ENCODE measurements at places on chromosomes 12 and 14.
A peak's percentile ranks its signal among the peaks of the same experiment; 100 is the strongest.

DNA sequence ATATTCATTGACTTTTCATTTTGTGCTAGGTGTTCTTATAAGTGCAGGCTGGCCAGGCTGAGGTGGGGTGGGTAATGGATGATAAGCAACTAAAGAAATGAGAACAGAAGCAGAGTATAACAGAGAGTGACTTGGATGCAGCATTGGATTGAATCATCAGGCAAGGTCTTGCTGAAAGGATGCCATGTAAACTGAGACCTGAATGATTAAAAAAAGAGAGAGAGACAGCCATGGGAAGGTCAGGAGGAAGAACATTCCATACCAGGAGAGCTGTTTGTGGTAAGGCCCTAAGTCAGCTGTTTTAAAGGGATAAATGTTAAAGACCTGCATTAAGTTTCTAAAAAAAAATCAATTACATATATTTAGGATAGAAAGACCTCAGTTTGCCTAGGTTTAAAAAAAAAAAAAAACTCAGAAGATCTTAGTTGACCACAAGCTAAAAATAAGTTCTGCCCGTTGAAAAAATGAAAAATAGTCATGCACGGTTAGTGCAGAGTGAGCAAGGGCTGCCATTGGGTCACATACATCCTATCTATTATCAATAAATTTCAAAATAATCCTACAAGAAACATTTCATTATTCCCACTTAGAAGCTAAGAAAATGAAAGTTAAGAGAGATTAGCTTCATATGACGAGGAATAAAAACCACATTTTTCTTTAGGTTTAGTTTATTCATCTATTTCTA is 37.2 kb downstream of the IFNG start:
- no peak for DNase-seq

GRCh38 chr12:111313833-111314259 is 55.0 kb downstream of the PHETA1 start:
- DNase-seq, result peak; percentile 66

DNA sequence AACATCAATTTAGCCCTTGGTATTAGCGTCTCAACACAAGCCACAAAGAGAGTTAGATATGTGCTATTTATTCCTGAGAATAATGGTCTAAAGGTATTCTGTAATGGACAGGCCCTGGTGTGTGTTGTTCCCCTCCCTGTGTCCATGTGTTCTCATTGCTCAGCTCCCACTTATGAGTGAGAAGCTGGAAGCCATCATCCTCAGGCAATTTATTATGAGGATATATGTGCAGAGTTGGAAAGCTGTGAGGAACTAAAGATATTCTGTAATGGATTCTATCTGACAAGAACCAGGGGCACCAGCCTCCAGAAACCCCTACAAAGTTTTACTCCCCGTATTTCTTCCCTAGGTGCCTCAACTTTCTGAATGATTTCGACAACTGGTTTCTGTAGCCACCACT is 210.8 kb downstream of the GRIN2B start:
- DNase-seq, result no peak

- no peak for DNase-seq
These were observed 332.6 kb downstream of the SLC16A7 start for GRCh38 chr12:59928416-59928815.

DNA sequence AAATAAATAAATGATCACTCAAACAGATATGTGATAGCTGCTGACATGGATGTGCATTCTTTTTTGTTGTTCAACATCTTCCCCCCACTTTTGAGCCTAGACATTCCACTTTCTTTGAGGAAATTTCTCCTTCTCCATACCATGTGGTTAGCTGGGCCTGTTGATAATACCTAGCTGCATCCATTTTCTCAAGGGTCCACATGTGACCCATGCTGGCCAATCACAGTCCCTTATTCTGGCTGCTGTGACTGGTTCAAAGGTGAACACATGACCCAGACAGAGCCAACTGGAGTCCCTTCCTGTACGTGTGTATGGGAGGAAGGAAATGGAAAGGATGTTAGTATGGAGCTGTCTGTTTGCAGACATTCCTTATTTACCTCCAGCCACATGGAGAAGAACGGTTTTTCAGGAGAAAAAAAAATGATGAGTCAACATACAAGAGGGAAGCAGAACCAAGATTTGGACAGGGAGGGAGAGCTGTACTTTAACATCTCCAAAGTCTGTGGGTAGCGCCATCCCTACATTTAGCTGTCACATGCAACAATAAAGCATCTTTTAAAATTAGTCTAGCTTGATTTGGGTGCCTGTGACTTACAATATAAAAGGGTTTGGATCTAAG is 391.7 kb upstream of the TBX3 start:
- DNase-seq, result no peak

DNA sequence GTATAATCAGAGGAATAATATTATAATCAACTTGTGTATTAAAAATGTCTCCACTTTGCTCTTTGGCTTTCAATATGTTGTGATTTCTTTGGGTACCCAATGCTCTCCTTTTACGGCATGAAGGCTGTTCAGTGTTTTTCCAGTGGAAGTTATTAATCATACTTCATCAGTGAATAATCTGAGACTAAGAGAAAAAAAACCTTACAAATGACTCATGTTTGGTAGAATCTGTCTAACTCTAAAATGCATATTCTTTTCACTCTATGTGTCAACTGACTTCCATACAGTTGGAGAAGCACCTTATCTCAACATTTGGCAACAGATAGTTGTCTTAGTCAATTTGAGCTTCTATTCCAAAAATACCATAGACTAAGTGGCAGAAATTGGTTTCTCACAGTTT is 82.2 kb downstream of the PTPRO start:
- no peak for DNase-seq

DNA sequence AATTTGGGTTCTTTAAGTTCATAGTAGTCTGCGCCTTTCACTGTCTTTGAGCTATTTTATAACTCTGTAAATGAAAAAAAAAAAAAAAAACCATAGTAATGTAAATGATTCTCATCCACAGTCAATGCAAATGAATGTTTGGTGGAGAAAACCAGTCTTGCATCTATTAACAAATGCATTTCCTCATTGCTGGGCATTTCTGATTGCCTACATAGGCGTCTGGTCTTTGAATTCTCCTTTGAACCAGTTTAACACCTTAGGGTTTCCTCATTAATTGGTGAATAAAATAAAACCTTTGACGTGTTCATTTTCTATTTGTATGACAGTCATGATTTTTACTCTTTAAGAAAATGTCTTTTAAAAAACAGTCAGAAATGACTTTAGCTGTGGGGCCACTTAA is 114.8 kb downstream of the C12orf75 start:
- no peak for DNase-seq

GRCh38 chr14:68663385-68664076 is 129.3 kb downstream of the ZFP36L1 start:
- peak; percentile 87 for DNase-seq

DNA sequence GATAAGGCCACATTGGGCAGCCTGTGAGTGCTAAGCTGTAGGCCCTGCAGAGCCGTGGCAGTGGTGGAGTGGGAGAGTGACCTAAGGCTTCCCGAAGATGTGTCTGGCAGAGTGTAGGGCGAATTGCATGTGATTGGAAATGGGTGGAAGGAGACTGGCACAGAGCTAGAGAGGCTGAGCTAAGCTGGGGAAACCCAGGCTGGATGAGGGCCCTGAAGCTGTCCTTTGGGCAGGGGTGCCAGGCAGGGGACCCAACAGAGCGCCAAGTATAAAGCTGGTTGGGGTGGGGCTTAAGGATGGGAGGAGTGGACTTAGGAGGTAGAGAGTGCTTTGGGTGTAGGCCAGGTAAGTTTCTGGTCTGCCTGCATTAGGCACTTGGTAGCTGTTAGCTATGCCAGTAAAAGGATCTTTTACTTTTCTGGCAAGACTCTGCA is 47.9 kb downstream of the WDR20 start:
- DNase-seq, result no peak

GRCh38 chr14:60171690-60172089 is 6.5 kb upstream of the DHRS7 start:
- DNase-seq, result no peak

GRCh38 chr14:30385925-30386324 is 173.0 kb upstream of the G2E3 start:
- no peak for DNase-seq

DNA sequence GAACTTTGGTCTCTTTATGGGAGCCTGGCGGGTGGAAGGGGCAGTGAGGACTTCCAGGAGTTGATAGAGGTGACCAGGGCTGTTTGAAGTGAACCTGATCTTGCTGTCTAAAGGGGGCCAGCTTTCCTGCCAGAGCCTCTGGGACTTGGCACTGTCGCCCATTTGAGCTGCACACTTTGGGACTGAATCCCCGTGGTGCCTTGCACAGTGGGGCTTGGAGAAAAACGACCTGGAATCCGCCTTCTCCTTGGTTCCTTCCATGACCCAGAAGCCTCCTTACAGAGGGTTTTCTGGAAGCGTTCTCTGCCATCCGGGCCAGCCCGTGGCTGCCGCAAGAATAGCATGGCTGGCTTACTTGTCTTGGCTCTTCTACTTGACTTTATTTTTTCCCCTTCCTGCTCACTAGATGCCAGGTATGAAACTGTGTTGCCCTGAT is 2.0 kb downstream of the RFLNA start:
- DNase-seq, result no peak

GRCh38 chr12:8449355-8449859 is 6.4 kb upstream of the CLEC6A start:
- no peak for DNase-seq

- DNase-seq, result no peak
These were observed 51.2 kb upstream of the RTRAF start for GRCh38 chr14:51938137-51938536.

DNA sequence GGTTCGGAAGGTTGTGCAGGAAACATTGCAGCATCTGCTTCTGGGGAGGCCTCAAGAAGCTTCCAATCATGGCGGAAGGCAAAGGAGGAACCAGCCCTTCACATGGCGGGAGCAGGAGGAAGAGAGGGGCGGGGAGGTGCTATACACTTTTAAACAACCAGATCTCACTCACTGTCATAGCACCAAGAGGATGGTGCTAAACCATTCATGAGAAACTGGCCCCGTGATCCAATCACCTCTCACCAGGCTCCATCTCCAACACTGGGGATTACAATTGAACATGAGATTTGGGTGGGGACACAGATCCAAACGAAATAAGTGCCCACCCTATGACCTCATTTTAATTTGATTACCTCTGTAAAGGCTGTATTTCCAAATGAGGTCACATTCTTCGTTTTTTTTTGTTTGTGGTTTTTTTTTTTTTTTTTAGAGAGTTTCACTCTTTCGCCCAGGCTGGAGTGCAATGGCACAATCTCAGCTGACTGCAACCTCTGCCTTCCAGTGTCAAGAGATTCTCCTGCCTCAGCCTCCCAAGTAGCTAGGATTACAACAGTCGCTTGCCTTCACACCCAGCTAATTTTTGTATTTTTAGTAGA is 11.4 kb upstream of the ORAI1 start:
- no peak for DNase-seq

- DNase-seq, result peak; percentile 54
These were observed 99.6 kb downstream of the RIN3 start for GRCh38 chr14:92613008-92613658.

DNA sequence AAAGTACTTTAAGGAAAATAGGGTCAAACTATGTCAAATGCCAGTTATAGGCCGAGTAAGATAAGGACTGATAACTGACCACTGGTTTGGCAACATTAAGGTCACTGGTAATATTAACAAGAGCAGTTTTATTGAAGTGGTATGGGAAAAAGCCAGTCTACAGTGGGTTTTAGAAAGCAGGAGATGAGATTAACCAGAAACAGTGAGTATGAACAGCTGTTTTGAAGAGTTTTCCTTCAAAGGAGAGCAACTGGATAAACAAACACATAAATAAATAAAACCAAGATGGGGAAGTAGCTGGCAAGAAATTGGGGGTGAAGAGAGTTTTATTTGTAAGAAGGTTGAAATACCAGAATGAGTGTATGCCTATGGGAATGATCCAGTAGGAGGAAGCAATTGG is 30.3 kb downstream of the KITLG start:
- no peak for DNase-seq

- DNase-seq, result no peak
These were observed 123.9 kb upstream of the FOXN3 start for GRCh38 chr14:89540830-89541470.

DNA sequence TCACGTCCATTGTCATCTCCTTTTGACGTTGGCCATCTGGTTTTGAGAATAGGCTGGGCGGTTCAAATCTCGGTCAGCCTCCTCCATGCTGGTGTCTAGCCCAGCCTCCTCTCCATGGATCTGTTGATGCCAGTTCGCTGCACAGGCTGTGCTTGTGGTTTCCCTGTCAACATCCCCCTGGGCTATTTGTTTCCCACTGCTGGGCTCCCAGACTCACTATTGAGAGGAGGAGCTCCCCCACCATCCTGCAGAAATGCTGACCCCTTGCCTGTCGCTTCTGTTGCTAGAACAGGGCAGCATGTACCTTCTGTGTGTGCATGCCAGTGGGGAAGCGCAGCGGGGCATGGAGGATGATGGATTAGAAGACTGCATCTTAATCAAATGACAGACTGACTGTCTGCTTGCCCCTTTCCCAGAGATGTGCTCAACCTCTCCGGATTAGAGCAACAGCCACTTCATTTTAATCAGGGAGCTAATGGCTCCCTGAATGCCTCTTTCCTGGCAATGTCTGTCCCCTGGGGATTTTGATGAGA is 170.5 kb downstream of the TSPAN9 start:
- no peak for DNase-seq

GRCh38 chr12:103505371-103506236 is 9.8 kb upstream of the C12orf42 start:
- peak; percentile 87 for DNase-seq

GRCh38 chr12:3598896-3599860 is 108.2 kb downstream of the PRMT8 start:
- no peak for DNase-seq

DNA sequence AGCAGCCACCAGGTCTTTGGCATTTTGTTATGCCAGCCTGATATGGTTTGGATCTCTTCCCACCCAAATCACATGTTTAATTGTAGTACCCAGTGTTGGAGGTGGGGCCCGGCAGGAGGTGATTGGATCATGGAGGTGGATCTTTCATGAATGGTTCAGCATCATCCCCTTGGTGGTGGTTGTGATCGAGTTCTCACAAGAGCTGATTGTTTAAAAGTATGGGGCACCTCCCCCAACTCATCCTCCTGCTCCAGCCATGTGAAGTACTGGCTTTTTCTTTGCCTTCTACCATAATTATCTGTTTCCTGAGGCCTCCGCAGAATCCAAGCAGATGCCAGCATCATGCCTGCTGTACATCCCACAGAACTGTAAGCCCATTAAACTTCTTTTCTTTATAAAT is 12.8 kb upstream of the PRKD1 start:
- DNase-seq, result no peak

Measured in activated CD4-positive, alpha-beta T cell treated with anti-CD3 and anti-CD28 coated beads, Interleukin-2, Interleukin-4, amounts not matched to agents 100 ng/mL and 50 ng/mL, durations not matched to agents 16 hours and 8 hours (primary cell).